Vein endothelial cell (primary cell): ENCODE measurements at places on chromosomes 11 and 22. TPM values are rescaled to one million over a fixed set of nuclear protein-coding genes. Genes with fewer than 3 reads are reported as not detected.

The MYRF gene
- total RNA-seq, result 0.48 and 0.65 TPM in 2 replicates

The RIMBP3C gene
- total RNA-seq, result 0.19 TPM in 1 of 2 replicates, not detected in the other

The GGT1 gene
- 1.3 and 2.3 TPM in 2 replicates for total RNA-seq

The OR5B21 gene
- total RNA-seq, result not detected in 2 replicates

The MALAT1 gene
- total RNA-seq, result 6,246 and 6,812 TPM in 2 replicates

The KIAA0930 gene
- 41.8 and 51.0 TPM in 2 replicates for total RNA-seq
